ENCODE measurements at places on chromosomes 5 and 9.

GRCh38 chr5:176625966-176626875, 4.1 kb downstream of the SNCB start:
- no peak for DNase-seq

- no peak for DNase-seq
Measured at GRCh38 chr5:176943816-176944215, 44.7 kb upstream of the HK3 start.

DNA sequence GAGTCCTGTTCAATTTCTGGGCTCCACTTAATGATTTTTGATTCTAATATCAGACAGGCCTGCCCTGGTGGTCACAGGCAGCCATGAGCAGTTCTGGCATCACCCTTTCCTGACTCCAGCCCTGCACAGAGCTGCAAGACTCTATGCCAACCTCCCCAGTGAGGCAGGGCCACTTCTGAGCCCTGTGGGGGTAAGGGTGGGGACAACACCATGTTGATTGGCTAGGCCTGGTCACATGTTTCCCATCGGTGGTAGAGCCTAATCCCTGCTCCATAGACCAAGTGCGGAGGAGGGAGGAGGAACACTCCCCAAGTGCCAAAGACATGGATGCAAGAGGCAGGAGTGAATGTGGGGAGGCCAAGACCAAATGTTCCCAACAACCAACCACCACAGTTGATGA, 134.6 kb downstream of the PHF2 start:
- DNase-seq, result no peak

GRCh38 chr5:126016256-126016655, 407.0 kb upstream of the GRAMD2B start:
- no peak for DNase-seq

DNA sequence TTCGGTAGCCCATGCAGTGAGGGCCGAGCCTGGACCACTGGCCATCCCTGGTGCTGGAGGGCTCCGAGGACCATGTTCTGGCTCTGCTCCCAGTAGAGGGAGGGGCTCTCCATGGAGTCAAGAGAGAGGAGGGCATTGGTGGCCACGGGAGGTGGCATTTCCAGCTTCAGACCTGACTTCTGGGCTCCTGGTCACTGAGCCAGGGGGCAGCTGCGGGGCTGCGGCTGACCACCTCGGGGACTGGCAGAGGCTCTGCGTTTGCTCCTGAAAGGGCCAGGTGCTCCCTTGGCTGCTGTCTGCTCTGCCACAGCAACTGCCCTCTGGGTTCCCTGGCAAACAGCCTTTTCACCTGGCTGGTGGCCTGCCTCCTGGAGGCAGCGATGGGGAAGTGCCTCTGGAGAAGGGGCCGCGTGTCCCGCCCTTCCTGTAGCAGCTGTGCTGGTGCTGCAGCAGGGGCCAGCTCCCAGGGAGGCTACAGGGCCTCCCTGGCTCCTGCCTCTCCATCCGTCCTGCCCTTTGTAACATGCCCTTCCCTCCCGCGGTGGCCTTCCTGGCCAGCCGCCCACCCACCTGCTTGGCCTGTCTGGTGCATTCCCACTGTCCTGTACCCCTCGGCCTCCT, 144.6 kb downstream of the CACNA1B start:
- no peak for DNase-seq

DNA sequence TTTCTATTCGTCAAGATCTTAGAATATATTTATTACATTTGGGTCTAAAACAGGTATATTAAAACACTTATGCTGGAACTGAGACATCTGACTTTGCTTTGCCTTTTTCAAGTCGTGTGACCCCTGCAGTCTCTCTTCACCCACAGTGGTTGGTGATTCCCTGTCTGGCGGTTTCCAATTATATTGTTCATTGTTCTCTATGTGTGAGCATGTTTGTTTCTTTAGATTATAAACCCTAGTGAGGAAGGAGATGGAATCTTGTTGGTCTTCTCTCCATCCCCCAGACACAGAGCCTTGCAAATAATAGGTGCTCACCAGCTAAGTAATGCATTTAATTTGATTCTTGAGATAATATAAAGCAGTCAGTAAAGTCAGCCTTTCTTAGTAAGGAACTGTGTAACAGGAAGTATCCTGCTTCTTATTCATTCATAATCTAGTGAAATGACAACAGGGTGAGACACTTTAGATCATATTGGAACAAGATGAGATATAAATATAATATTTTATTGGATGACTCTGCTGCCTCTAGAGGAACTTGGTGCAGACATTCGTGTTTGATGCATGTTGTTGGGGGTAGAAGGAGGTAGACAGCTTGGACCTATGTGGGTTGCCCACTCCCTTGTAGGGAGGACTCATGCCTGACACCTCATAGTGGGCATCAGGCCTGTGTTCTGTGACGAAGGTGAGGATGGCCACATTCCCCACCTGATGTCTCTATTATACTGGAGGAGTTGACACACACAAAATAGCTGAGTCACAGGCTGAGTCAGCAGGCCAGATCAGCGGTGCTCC, 88.1 kb downstream of the FGF1 start:
- no peak for DNase-seq

- no peak for DNase-seq
Measured at GRCh38 chr5:67809589-67809988, 406.0 kb upstream of the PIK3R1 start.

- no peak for DNase-seq
Measured at GRCh38 chr5:60230456-60230855, 336.9 kb upstream of the PDE4D start.

- no peak for DNase-seq
Measured at GRCh38 chr5:93607367-93608258, 24.6 kb downstream of the NR2F1 start.

- no peak for DNase-seq
Measured at GRCh38 chr5:151255621-151256286, 2.8 kb downstream of the GM2A start.

DNA sequence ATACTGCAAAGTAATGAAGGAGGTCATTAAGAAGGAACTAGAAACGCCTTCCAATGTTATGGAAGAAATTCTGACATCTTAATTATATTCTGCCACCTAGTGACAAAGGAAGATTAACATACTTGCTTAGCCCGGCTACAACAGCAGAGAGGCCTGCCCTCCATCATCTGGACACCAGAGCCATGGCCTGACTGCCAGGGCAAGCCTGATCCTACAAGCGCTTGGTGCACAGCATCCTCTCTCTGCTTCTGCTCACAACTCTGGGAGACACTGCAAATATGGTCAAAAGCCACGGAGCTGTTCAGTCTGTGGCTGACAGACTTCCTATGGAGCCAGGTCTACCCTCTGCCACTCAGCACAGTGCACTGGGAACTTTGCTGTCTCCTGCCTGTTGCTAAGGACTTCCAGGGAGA, 87.3 kb upstream of the SLC44A1 start:
- no peak for DNase-seq

GRCh38 chr9:73137286-73137899, 14.3 kb upstream of the ANXA1 start:
- DNase-seq, result no peak

DNA sequence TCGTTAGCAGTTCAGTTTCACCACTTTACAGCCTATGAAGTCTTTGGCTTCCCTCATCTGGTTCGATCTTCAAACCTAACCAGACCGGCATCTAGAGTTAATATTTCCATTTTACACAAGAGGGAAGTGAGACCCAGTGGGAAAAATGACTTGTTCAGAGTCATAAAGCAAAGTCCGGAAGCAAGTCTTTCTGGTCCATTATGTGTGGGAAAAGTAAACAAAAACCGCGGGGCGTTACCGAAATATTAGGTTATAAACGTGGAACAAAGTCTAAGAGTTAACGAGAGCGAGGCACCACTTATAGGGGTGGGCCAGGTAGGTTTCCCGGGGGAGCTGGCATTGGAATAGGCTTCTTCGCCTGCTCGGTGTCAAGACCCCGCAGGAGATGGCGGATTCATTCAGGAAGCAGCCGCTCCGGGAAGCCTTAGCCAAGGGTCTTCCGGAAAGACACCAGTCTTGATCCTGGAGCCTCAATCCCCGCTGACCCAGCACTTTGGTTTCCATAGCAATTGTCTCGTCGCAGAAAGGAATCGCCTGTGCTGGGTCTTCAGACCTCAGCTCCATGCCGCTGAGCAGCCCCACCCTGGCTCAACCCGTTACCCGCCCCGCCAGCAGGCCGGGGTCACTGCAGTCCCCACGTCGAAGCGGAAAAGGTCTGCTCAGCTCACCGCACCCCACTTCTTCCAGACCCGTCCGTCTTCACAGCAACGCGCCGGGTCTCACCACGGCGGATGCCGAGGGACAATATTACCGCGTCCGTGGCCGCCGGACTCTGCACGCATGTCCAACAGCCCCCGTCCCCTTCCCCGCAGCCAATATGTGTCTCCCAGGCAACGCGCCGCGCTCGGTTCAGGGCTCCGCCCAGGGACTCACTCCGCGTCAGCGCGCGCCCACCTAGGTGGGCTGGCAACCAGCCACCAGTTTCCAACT, at the start of gene C5orf52:
TSS of gene C5orf52 (plus strand) at position 872 of the 930 bp plus-strand sequence. CDS start 82 bp downstream, outside the sequence.
- DNase-seq, result no peak

DNA sequence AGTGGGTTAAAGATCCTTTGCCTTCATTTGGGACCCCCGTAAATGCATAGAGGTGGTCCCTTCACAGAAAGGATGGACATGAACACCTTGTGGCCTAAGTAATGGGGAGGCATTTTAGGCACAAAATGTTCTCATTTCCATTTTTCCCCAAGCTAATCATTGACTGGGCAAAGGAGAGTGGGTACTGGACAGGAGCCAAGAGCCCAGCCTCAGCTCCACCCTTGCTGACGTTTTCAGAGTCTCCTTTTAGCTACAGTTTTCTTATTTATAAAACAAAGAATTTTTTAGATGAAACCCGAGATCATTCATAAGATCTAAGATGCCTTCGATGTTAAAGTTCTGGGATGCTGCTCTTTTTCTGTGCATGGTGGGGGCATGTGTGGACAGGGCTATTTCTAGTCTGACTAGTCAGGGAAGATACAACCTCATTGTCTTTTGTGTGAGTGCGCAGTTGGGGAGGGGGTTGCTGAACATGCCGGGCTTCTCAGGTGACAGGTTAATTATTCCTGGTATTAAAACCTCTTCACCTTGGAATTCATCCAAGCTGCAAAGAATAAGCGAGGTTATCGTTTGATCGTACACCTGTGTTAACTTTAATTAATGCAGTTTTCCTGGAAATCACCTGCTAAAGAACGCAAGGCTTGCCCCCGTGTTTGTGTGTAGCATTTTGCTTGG, 48.4 kb downstream of the ADAMTS16 start:
- DNase-seq, result no peak

GRCh38 chr9:35972093-35972492, 14.1 kb upstream of the OR2S2 start:
- peak; percentile 11 for DNase-seq

DNA sequence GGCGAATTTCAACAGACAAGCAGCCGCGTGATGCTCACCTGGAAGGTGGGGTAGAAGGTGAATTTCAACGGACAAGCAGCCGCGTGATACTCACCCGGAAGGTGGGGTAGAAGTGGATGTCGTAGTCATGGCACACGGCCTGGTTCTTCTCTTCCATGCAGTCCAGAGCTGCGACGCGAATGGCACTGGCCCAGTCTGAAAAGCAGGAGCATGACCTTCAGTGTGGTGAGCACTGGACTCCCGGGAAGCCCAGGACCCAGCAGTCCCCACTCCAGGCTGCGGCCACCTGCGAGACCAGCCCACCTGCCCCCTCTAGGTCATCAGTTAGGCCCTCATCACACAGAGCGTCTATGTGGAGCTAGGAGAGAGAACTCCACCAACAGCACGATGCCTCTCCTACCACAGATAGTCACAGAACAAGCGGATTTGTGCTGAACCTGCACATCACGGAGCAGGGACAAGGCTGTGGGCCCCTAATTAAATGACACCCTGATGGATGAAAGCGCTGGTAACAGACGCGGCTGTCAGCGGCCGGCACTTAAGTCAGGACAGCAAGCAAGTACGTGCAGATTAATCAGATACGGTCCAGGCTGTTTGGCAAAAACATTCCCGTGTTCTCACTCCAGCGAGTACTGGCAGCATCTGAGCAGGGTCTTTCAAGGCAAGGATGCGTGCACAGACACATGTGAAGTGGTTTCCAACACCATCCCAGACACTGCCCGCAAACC, 18.8 kb downstream of the QSOX2 start:
- no peak for DNase-seq

- DNase-seq, result no peak
Measured at GRCh38 chr5:113320273-113320780, 114.5 kb downstream of the TSSK1B start.

DNA sequence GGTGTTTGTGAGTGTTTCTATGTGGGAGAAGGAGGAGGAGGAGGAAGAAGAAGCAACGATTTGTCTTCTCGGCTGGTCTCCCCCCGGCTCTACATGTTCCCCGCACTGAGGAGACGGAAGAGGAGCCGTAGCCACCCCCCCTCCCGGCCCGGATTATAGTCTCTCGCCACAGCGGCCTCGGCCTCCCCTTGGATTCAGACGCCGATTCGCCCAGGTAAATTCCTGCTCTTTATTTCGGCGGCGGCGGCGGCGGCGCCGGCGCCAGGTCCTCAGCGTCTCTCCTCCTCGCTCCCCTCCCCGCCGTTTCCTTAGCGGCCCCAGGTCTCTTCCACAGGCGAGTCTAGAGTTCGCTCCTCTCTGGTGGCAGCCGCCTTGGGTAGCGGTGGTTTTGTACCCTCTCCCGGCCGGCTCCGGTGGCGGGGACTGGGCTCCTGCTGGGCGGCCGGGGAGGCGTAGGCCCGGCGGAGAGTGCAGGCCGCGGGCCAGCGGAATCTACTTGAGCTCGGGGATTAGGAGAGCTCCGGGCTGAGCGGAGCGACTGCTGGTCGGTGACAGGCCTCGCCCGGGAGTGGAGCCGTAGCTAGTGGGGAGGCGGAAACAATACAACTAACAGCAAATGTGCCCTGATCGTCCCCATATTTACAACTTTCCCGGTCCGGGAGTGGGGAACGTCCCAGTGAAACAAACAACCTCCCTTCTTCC, 547 bp downstream of the NIPBL start:
- peak; percentile 39 for DNase-seq

DNA sequence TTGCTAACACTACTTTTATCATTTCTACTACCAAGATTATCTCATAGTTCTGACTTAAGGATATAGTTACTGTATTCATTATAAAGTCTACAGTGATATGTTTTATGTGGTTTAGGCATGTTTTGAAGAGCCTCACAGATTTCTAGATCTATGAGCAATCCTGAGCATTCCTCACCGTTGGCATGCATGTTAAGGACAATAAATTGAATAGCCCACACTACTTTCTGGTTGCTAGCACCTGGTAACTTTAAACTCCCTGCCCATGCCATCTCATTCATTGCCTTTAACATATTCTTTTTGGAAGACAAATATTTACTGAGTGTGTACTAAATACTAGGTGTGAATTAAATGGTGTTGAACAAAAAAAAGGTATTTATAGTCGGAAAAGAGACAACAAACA, 868.1 kb upstream of the CDH9 start:
- no peak for DNase-seq

- no peak for DNase-seq
Measured at GRCh38 chr9:89134709-89135108, 43.9 kb downstream of the SHC3 start.

- DNase-seq, result no peak
Measured at GRCh38 chr9:110316261-110317075, 21.2 kb downstream of the TXNDC8 start.

GRCh38 chr5:77876316-77876715, 100.2 kb upstream of the TBCA start:
- no peak for DNase-seq
